ENCODE measurements at places on chromosomes 12 and 14. TPM values are rescaled to one million over a fixed set of nuclear protein-coding genes. Genes with fewer than 3 reads are reported as not detected.

DNA sequence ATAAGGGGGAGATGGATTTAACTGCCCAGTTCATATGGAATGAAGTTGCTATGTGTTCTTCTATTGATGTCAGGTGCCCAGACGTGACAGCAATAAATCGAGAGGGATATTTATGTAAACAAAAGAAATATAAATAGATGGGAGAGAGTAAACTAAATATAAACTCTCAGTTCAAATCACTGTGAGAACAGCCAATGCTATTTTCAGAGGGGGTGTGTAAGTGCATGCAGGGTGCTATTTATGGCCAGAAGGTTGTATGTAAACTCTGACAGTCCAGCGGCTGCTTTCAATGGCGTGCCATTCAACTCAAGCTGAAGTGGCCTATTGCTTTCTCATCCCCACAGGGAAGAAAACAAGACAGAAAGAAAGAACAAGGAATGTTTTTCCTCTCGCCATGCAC is 127.2 kb downstream of the KCNA5 start:
- no peak for DNase-seq

- no peak for DNase-seq
These were observed 38.5 kb downstream of the TAOK3 start for GRCh38 chr12:118334241-118334640.

KRT78 gene
- total RNA-seq, result not detected

TAS2R19 gene
- total RNA-seq, result 1.3 TPM

DNA sequence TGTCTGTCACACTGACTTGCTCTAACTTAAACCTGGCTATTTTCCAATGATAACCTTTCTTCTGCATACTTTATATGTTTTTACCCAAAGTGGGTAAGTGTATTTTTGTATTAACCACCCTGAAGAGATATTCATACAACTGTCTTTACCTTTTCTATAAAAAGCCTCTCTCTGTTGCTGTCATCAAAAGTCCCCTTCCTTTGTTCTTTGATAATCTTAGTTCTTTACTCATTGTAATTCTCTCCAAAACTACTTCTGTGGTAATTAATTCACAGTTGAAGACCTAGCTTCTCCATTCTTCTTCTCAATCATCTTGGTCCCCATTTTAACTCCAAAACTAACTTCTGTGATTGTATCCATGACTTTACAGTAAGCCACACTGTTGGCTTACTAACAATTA is 479.7 kb upstream of the MGAT4C start:
- no peak for DNase-seq

DNA sequence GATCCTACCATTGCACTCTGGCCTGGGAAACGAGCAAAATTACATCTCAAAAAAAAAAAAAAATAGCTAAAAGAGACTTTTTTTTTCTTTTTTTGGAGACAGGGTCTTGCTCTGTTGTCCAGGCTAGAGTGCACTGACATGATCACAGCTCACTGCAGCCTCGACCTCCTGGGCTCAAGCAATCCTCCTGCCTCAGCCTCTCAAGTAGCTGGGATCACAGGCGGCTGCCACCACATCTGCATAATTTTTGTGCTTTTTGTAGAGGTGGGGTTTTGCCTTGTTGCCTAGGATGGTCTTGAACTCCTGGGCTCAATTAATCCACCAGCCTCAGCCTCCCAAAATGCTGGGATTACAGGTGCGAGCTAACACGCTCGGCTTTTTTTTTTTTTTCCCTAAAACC is 11.3 kb downstream of the RALGAPA1 start:
- no peak for DNase-seq

RPGRIP1 gene
- total RNA-seq, result not detected

BTBD6 gene
- 45.7 TPM for total RNA-seq

- DNase-seq, result peak; percentile 16
These were observed 947 bp upstream of the LRRC9 start for GRCh38 chr14:59918824-59919569.

GRCh38 chr12:22118238-22118790 is 72.3 kb downstream of the CMAS start:
- DNase-seq, result no peak

TMEM19 gene
- 15.5 TPM for total RNA-seq

GRCh38 chr12:122040579-122041386 is 19.1 kb downstream of the BCL7A start:
- DNase-seq, result no peak

ATL1 gene
- 0.86 TPM for total RNA-seq

DNA sequence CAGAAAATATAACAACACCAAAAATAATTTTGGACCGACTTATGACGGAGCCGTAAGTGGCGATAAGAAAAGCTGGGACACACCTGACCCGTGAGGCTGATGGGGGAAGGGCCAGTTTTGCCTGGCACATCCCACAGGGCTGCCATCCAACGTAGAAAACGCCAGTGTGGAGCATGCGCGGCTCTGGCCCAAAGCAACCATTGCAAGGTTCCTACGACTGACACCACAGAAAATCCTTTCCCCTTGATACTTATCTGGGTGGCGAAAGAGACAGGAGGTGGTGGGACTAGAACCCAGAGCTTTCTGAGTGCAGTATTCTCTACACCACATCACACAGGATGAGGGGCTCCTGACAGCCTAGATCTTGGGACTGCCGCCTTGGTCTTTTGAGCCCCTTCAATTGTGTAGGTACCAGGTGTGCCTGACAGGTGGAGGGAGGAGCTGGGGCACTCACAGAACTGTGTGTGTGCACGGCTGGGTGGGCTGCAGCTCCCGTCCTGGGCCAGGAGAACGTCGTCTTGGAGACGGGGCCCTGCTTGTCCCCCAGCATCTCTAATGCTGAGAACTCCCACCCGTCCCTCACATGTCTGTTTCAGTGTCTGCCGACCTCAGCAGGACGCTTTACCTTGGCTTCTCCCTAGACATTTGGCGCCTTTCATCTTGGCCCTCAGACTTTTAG is 17.4 kb upstream of the CACNA2D4 start:
- DNase-seq, result no peak

OR4N5 gene
- total RNA-seq, result not detected

GRCh38 chr12:68833508-68833907 is 25.5 kb downstream of the MDM2 start:
- no peak for DNase-seq

GRCh38 chr14:81440041-81440440 is 39.9 kb upstream of the STON2 start:
- DNase-seq, result no peak

GRCh38 chr12:103387385-103387784 is 108.4 kb downstream of the C12orf42 start:
- DNase-seq, result no peak
